Activated naive CD8-positive, alpha-beta T cell treated with anti-CD3 and anti-CD28 coated beads for 36 hours (primary cell): ENCODE measurements at places on chromosomes 1 and 21. TPM values are rescaled to one million over a fixed set of nuclear protein-coding genes. Genes with fewer than 3 reads are reported as not detected.
A peak's percentile ranks its signal among the peaks of the same experiment; 100 is the strongest.

DNA sequence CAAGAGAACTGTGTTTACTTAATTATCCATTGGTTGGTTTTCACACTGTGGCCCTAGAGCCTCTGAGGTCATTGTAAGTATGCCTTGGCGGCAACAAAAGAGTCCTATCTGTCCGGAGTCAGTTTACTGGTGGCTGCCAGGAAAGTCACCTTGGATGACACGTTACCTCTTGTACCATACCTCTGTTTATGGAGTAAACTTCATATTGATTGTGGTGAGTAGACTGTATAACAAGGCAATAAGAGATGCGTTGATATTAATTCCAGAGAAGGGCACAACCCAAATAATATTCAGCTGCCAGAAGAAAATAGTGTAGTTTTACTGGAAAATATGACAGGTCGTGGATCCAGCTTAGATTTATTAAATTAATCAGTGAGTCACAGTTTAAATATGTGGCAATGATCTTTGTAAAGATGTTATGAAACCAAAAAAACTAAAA lies 20.4 kb upstream of the KIF14 start:
- no peak for DNase-seq

DNA sequence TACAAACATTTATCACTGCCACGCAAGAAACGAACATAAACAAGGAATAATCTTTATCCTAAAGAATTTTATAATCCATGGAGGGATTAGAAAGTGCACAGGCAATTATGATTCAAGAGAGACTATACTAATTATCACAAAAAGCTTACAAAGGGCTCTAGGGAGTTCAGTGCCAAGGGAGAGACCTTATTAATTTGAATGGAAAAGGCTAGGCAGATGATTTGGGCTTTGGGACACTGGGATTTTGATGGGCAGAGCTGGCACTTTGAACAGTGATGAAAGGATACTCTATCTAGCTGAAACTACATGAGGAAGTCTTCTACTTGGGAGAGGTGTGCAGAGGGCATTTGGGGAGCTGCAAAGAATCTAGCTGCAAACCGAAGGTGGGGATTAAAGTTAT lies 48.9 kb upstream of the IVNS1ABP start:
- DNase-seq: no peak

BSND gene
- total RNA-seq: not detected

DENND2C gene
- total RNA-seq: 0.50 TPM

DNA sequence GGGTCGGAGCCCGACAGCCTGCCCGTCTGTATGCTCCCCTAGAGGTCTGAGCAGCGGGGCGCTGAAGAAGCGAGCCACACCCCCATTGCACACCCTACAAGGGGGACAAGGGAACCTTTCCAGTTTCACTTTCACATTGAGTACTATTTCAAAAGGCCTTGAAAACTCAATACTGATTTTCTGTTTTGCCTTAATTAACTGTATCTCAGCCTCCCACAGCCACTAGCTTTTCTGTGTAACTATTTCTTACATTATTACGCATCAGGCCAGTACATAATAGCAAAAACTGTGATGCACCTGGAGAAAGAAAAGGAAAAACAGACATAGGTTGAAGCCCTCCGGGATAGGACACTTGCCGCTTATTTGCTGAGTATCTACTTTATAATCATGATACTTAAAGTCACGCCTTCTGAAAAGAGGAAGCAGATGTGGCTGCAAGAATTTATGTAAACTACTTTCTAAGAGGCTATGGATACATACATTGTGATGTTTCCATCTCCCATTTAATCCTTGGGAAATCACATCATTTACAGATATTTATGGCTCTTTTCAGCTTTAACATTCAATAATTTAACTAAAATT lies 1719.5 kb downstream of the MRPL39 start:
- DNase-seq: peak; percentile 35

DNA sequence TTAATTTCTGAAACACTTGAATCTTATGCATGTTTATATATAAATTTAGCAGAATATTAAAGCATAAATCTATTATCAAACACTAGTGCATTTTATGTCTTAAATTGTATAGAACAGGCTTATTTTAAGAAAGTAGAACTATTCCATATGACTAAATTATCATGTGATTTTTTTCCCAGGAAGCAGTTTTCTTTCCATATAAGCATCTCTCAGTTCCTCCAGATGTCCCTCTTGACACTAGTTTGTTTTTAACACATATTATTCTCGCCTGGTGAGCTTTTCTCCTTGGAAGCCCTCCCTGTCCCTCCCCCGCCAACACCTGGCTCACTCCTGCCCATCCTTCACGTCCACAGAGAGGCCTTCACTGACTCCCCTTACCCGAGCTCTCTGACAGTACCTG lies 48.3 kb upstream of the BCAR3 start:
- no peak for DNase-seq

DNA sequence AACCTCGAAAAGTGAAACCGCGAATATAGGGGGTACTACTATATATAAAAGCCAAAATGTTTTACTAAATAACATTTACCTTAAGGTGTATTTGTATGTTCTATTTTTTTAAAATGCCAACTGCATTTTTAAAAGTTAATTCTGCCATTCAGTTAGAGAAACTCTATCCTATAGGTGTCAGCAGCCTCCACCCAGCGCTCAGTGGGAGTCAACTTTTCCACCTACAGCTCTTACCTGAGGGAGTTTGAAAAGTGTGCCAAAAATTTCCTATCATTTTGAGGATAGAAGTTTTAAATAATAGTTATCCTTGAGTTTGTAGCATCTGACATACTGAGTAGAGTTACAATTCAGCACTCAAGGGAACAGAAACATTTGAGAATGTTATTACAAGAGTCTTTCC lies 6.1 kb upstream of the HP1BP3 start:
- DNase-seq: no peak

- peak; percentile 77 for DNase-seq
These were observed 15.2 kb upstream of the ZNF692 start for GRCh38 chr1:248873993-248874533.

DNA sequence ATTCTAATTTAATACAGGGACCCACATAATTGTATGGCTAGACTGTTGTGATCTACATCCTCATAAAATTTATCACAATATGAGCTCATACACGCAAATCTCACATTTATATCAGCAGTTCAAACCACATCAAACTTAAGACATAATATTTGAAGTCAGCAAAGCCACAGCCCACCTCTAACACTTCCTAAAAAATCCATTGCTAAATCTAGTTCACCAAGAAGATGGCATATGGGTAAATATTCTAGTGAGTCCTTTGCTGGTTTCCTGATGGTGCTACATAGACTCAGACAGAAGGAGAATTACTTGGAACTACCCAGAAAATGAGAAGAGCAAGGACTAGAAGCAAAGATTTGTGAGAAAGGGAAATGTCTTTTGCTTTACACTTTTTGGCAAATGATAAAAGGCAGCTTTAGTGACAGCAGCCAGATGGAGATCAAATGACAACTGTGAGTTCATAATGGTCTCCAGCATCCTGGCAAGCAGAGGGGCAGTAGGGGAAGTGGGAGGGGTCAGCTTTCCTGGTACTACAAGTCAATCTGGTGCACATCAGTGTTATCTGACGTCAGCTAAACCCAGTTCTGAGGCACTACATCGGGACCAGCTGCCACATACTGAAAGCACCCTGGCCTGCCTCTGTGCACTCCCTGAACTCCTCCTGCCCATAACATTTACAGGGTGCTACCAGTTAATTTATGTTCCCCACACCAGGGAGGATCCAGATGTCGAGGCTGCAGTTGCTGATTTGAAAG lies 10.6 kb upstream of the GADD45A start:
- DNase-seq: peak; percentile 32
